Activated CD4-positive, alpha-beta T cell treated with anti-CD3 and anti-CD28 coated beads, Interleukin-2, amount 10 ng/mL, durations not matched to agents 7 days and 5 days (primary cell): ENCODE measurements at places on chromosomes 13 and 19.

DNA sequence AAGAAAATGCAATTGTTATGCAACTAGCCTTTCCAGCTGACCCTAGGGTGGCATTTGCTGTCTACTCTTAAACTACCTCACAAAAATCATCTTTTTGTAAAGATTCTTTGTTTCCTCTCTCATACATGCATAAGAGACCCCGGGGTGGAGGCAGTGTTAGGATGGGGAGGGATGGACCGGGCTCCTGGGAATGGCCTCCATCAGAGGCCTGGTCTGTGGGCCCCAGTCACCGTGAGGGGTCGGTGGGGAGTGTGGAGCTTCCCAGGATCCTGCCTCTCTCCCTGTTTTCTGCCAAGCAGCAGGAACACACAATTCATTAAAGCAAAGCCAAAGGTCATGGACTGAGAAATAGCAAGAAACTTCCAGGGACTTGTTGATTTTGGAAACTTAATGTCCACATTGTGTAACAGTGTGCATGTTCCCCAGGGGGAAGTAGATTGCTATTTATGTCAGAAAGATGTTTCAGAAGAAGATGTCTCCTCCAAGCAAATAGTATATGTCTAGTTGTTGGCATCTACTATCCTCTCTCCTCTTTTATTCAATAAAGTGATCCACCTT lies 241.4 kb downstream of the ENOX1 start:
- no peak for DNase-seq

DNA sequence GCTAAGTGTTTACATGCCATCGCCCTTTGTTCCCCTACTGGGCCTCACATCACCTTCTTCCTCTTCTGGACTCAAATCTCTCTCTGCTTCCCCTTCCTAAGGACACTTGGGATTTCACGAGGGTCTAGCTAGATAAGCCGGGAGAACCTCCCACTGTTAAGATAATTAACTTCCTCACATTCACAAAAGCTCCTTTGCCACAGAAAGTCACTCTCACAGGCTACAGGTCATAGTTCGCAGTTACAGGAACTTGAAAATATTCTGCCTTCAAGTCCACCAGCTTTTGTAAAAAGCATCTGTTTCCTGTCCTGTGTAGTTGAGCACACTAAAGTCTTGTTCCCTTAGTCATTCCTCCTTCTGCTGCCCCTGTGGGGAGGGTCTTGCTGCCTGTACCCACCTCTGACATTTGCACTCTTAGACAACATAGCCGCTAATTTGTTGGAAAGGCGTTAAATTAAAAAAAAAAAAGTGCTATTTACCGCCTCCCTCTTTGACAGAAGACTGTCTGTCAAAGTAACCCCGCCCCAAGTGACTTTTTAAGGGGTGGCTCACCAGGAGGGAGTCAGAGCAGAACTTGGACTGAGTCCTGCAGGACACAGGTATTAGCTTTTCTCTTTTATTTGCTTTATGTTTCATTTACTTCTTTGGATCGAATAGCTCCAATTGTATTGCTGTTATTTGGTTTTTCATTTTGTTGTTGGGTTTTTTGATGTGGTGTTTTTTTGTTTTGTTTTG lies 26.8 kb upstream of the CEACAM21 start:
- DNase-seq = peak; percentile 92

GRCh38 chr13:38819053-38819452 lies 132.2 kb downstream of the FREM2 start:
- no peak for DNase-seq

GRCh38 chr19:45717983-45718650 lies 12.6 kb downstream of the FBXO46 start:
- no peak for DNase-seq

- no peak for DNase-seq
Observed at GRCh38 chr19:4717966-4718701, 5.5 kb downstream of the DPP9 start.

- peak; percentile 52 for DNase-seq
Observed at GRCh38 chr19:54178581-54179261, 5.8 kb upstream of the TMC4 start.

DNA sequence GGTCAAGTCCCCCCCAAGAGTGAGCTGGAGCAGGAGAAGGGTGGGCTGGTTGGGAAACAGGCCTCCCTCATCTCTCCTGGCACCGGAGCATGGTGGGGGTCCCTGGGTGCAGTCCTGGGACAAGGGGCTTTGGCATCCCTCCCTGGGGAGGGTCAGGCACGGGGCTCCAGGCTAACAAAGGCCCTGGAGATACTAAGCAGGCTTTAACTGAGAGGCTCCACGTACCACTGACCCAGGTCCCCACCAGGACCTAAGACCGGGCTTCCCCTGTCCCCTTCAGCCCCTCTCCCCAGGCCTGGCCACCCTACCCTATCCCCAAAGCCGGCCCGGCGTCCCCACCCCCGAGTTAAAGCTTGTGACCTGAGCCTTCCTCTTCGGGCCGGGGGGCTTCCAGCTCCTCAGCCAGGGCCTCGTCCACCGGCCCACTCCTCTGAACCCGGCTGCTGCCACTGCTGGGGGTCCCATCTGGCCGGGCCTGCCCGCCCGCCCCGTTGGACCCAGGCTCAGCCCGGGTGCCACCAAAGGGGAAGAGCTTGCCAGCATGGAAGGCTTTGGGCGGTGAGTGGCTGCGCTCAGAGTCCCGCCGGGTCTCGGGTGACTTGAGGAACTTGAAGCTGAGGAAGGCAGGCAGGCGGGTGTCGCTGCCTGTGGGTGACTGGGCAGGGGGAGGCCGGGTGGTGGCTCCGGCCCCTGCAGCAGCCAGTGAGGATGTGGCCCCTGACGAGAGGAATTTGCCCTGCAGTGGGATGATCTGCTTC lies 10.1 kb downstream of the ANO8 start:
- no peak for DNase-seq

DNA sequence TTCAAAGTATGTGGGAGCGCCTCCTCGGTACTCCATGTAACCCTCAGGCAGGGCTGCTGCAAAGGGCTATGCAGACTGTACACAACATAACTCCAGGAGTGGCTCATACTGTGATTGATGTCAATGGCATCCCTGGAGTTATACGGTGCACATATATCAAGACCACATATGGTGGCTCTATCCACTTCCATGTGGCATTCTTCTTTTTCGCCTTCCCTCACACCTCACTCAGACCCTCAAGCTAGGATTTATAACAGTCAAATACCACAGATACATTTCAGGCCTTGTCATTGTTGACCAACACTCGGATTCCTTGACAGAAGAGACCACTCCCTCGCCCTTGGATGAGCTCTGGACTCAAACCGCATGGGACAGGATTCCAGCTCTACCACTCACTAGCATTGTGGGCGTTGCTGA lies 11.3 kb upstream of the UBL3 start:
- DNase-seq = no peak

DNA sequence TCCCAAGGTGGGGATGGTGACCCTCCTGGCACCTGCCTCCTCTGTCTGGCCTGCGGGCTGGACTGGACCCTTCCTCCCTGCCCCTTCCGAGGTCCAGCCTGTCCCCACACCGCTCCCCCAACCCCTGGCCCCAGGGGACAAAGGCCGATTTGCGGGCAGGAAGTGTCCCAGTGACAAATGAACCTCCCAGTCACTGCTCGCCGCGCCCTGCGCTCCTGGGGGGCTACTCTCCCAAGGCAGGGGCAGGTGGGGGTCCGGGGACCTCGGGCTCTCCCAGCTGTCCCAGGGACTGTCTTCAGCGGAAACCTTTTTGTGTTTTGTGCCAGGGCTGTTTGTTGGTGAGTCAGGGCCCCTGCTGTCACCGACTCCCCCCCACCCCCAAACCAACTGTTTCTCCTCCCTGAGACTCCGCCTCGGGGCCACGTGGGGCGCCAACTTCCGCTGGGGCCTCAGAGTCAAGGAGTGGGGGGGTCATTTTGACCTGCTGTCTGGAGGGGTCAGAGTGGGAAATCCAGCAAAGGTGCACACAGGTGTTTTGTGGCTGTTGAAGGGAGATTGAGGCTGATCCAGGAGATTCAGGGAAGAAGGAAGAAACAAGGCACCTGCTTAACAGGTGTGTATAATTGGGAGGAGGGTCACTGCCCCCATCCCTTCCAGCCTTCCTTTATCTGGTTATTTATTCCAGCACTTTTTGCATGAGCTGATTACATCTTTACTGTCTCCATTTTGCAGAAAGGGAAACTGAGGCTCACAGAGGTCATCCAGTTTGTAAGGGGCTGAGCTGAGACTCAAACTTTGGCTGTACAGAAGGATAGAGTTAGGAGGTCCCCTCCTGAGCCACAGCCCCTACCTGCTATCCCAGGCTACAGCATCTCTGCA lies 831 bp downstream of the PGPEP1 start:
- DNase-seq = peak; percentile 60

DNA sequence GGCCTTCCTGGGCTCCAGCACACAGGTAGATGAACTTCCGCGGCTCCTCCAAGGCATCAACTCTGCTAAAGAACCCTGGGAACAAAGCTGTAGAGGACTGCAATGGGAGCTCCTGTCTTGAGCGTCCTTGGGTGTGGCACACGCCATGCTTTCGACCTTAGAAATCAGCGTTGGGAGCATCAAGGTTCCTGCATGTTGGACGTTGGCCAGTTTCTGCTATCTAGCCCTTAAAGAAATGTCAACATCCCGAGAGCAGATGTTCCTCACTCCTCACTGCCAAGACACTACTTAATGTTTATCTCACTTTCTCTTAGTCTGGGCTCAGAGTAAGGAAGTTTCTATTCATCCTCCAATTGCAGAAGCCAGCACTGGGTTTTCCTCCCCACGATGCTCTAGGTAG lies 70.6 kb upstream of the MEDAG start:
- no peak for DNase-seq

DNA sequence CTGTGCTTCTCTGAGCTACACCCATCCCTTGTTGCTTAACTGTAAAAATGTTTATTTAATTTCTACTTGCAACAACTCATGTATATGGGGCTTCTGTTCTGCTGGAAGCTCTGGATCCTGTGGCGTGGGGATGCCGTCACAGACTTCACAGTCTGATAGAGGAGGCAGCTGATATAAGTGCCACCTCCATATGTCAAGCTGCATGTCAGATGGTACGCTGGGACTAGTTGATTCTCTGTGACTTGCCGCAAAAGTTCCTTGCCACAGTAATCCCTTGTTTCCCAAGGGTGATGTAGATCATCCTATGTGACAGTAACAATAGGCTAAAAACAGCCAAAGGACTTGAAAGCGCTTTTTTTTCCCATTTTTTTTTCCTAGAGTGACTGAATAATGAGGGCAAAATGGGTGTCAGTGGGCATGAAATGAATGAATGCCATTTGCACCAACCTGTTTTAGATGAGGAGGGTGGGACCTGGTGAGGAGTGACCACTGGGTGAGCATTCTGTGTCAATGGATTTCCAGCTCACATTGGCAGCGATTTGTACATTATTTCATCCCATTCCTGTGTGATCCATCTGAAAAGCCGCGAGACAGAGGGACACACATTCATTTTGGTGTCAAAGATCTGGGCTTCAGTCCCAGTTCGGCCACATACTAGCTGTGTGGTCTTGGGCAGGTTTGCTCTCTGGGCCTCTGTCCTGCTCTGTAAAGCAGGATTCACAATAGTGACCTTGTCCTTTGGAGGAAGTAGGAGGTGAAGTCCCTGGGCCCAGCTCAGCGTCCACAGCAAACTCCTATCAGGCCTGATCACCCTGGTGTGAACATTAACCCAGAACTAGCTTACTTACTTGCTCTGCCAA lies 88.9 kb upstream of the RNF113B start:
- DNase-seq = no peak

DNA sequence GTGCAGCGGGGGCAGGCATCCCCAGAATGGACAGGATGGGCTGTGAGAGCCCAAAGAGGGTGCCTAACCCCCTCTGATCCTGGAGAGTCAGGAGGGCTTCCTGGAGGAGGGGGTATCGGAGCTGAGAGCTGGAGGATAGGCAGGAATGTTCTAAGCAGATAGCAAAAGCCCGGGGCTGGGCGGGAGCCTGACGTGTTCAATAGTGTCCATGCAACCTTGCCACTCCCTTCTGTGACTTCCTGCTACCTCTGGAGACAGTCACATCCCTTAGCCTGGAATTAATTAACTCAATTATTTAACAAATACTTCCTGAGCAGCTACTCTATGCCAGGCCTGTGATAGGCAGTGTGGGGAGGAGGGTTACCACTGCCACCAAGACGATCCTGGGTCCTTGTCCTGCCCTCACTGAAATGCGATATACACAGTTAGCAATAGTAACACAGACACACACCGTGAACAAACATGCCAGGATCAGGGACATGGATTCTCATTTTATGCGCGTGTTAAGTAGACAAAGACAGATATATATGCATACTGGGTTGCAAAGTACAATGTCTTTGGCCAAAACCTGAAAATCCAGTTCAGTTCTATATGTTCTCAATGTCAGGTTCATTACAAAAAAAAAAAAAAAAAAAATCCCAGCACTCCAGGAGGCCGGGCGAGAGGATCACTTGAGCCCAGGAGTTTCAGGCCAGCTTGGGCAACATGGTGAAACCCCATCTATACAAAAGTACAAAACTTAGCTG lies 10.7 kb downstream of the AP2S1 start:
- DNase-seq = no peak

DNA sequence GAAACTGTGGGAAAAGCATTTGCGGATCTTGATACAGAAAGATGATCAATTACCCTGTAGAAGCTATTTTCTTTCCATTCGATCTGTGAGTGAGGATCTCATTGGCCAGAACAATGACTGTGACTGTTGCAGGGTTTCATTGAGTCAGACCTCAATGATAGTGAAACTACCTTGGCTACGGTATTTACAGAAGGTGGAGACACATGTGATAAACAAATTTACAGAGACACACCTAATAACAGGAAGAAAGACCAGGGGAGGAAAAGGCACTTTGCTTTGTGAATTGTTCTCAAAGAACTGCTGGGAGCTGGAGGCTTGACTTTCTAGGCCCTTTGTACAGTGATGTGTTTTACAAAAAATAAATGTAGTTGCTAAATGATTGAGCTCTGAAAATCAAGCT lies 19.9 kb upstream of the ARGLU1 start:
- DNase-seq = no peak

DNA sequence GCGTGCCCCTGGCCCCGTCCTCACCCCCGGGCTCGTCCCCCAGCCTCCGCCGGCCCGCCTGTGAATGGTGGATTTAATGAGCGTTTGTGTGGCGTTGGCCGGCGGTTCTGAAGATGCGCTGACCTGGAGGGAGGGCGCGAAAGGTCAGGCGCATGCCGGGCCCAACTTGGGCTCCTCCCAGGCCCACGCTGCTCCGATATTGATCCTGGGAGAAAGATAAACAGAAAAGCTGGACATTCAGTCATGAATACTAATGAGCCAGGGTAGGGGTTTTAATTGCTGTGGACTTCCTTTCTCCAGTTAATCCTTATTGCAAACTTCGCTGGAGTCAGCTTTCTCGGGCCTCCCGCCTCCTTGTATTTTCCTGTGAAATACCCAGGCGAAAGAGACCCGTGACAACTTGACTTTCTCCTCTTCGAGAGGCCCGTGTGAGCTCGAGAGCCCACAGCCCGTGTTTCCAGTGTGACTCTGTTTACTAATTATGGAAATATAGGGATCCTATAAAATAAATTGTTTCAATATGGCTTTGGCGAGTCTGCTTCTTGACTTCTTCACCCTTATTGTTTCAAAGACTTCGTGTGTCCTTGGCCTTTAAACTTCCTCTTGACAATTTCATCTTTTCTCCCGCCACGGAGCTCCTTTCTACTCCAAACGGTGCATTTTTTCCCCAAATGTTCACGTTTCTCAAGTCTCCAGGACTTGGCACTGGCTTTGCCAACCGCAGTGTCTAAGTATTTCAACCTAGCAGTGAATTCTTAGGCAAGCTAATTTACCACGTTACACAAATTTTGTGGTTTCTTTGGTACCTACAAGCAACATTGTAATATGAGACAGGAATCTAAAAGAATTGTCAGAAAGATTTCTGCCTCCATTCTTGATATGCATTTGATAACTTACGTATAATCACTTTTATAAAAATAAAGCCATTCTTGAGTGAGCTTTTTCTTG lies 10.5 kb downstream of the ZIC2 start:
- no peak for DNase-seq
